ENCODE measurements at places on chromosomes 4 and X.

DNA sequence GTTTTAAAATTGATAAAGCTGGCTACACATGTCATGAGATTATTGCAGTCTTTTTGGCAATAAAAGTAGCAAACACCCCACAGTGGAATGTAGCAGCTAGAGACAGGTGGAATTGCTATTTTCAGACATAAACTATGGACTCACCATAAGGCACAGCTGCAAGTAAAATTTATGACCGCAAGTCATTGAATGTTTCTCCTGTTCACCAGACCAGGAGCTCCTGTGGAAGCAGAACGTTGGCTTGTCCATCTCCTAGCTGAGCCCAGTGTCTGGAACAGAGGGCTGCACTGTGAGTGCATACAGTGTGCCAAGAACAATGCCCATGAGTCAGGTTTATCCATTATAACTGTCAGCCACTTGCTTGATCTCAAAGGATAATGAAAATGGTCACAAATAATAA lies 538.2 kb downstream of the INPP4B start:
- DNase-seq = no peak

DNA sequence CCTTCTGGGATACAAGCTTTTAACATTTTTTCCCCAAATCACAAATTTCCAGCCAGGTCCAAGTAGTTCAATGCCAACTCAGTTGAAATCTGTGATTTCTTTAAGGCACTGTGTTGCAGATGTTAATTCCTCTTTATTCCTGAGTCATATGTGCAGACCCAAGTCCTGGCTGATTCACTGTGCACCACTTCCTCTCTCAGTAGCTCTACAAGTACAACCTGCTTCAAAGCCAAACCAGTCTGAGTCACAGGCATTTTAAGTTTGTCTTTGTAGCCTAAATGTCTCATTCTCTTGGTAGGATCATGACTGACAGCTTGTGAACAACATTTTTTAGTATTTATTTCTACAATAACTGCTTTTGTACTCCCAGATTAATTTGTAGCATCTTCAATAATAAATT lies 165.6 kb upstream of the S100G start:
- no peak for DNase-seq

GRCh38 chr4:71992571-71993312 lies 39.1 kb upstream of the NPFFR2 start:
- no peak for DNase-seq

- DNase-seq = no peak
These were observed 28.8 kb upstream of the PLCXD1 start for GRCh38 chrX:252244-252956.

- no peak for DNase-seq
These were observed 829 bp downstream of the ELOVL6 start for GRCh38 chr4:110197529-110198042.

DNA sequence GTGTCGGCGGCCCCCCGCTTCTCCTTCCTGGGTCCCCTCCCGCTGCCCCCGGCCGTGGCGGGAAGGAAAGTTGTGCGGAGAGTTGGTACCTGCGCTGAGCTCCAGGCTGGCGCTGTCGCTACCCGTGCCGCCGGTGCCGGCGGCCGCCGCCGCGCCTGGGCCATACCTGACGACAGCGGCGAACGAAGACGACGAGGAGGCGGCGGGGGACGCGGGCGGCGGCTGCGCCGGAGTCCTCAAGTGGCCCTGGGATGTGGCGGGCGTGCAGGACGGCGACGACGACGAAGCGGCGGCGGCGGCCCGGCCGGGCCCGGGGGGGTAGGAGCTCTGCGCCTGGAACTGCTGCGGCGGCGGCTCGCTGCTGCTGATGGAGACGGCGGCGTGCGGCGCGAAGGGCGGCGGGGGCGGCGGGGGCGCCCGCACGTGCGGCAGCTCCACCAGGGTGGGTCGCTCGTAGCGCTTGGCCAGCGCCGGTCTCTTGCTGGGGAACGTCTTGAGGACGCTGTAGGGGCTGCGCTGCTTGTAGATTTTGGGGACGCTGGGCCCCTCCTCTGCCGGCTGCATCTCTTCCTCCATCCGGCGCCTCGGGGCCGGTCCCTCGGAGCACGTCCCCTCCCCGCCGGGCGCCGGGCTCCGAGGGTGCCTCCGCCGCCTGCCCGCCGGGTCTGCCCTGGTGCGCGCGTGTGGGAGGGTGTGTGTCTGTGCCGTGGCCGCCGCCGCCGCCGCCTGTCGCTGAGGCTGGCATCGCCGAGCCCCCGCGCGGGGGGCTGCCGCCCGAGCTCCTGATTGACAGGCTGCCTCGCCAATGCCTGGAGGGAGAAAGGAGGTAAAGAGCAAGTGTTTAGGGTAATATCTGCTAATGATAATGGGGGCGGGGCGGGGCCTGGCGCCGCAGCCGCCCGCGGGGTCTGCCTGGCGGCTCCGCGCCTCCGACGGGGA lies 618 bp downstream of the BEND4 start:
- DNase-seq = no peak

- no peak for DNase-seq
These were observed 19.4 kb downstream of the FAM9C start for GRCh38 chrX:13024986-13025385.

DNA sequence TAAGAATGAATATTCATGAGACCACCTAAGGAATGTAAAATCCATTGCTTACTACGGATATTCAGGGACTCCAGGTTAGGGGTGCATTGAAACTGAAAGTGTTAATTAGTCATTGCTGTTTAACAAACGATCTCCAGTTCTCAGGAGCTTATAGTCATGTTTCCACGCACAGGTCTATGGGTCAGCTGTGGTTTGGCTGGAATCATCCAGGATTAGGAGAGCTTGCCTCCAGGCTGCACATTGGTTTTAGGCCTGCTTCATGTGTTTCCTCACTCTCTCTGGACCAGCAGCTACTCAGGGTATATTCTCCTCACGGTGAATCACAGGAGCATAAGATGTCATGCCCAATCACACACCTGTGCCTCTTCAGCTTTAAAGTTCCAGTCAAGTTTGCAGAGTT lies 98.9 kb downstream of the ATXN3L start:
- DNase-seq = no peak

GRCh38 chr4:81577392-81577791 lies 105.7 kb upstream of the RASGEF1B start:
- no peak for DNase-seq

GRCh38 chr4:66606215-66606614 lies 935.9 kb upstream of the EPHA5 start:
- DNase-seq = no peak

- DNase-seq = no peak
These were observed 100.0 kb downstream of the SLC2A9 start for GRCh38 chr4:9921326-9921725.

DNA sequence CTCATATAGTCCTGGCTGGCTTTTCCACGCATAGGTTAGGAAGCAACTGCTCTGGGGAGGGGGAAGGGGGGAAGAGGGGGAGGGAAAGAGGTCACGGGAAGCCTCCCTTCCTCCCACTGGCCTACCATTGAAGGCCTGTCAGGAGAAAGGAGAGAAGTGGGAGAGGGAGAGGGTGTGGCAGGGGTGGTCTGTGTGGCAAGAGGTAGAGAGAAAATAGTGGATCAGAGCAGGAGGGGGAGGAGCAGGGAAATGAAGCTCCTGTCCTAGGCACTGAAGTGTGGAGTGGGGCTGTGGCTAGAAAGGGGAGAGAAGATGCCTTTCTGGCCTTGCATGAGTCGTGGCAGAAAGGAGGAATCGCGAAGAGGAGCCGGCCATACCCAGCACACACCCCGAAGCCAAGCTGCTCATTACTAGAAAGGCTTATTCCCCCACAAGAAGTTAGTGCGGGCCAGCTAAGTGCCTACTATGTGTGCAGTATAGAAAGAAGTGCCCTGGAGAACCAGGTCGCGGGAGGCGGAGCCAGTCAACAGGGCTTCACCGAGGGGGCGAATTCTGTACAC lies 1.1 kb upstream of the TMEM164 start:
- DNase-seq = no peak

DNA sequence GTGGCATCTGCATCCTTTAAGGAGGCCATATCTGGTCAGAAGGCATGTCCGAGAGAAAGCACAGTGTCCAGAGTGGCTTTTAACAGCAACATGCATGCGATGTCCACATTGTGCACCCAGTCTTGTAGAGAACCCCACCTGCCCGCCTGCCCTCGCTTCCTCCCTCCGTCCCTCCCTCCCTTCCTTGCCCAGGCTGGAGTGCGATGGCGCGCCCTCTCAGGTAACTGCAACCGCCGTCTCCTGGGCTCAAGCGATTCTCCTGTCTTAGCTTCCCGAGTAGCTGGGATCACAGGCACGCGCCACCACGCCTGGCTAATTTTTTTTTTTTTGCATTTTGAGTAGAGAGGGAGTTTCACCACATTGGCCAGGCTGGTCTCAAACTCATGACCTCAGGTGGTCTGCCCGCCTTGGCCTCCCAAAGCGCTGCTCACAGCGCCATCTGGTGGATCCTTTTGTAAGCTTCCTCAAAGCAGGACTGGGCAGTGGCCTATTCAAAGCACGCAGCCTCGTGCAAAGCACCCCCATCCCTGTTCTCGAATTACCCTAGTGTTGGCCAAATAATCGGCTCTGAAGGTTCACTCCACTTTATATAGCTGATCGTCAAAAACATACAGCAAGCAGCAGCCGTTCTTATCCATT lies 15.0 kb downstream of the BRCC3 start:
- DNase-seq = peak; percentile 8

DNA sequence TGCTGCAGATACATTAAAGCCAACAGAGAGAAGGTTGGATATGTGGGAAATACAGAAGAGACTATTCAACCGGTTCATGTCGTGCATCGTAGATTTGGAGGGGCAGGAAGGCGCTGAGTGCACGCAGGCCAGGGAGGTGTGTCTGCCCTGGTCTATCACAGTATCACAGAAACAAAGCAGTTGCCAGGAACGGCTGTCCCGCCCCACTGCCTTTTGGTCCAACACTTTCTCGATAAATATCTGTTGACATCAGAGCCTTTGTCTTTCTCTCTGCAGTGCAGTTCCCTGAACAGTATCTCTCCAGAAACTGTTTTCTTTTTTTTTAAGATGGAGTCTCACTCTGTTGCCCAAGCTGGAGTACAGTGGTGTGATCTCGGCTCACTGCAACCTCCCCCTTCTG lies 151.1 kb upstream of the BCOR start:
- DNase-seq = no peak

DNA sequence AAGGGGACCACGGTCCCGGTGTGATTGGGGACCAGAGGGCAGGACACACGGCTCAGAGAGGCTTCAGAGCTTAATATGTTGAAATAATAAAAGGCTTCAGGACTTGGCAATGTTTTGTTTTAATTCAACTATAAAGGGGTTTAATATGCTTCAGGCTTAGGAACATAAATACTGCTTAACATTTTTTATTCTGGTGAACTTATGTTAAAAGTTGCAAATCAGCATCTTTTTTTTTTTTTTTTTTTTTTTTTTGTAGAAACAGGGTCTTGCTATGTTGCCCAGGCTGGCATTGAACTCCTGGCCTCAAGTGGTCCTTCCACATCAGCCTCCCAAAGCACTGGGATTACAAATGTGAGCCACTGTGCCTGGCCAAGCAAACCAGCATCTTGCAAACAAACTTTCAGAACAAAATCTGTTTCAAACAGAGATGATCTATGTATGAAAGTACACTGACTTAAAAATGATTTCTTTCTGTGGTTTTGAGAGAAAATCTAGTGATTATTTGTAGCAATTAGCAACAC lies 37.7 kb downstream of the RHOH start:
- DNase-seq = no peak

- DNase-seq = peak; percentile 55
These were observed 19.9 kb downstream of the DGAT2L6 start for GRCh38 chrX:70196961-70197720.

GRCh38 chr4:173192375-173193162 lies 24.0 kb downstream of the GALNT7 start:
- DNase-seq = no peak

- no peak for DNase-seq
These were observed 623.4 kb downstream of the SPRY1 start for GRCh38 chr4:124019749-124020549.

DNA sequence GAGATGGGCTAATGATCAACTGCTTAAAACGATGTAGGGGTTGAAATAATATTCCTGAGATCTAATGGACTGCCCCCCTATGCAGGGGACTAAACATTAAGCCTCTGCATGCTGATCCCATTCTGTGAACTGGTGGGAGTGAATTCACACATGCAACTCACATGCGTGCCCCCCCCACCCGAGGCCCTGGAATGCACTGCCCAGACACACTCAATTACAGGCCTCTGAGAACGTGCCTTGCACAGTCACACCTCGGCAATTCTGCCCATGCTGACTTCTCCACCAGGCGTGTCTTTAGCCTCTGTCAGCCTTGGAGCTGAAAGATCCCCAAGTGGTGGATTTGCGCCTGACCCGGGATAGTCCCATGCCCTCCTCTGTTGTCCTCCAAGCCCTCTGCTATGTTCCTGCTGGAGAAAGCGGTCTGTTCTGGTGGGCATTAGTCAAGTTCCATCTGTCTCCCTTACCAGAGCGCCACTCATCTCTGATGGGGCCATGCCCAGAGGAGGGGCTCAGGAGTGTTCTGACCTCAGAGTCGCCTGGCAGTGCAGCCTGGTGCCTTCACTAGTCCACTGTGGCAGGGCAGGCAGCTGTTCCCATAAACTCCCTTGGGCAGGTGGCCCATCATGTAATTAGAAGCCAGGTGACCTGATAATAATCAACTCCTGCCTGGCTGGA lies 86.5 kb downstream of the DRD5 start:
- DNase-seq = no peak

DNA sequence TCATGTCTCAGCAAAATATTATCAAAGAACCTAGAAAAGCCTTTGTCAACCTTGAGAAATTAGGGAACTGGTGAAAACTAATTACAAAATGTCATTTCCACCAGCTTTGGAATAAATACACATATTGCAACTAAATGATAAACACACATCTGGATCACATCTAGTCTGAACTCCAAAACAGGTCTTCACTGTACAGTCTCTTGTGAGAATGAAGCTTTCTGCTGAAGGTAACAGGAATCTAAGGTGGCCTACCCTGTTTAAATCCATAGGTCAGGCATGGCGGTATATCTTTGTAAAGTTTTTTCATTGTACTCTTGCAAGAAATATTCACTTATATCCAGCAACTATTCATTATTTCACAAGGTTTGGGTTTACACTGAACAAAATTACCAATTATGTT lies 1.7 kb downstream of the SH3D19 start:
- no peak for DNase-seq

DNA sequence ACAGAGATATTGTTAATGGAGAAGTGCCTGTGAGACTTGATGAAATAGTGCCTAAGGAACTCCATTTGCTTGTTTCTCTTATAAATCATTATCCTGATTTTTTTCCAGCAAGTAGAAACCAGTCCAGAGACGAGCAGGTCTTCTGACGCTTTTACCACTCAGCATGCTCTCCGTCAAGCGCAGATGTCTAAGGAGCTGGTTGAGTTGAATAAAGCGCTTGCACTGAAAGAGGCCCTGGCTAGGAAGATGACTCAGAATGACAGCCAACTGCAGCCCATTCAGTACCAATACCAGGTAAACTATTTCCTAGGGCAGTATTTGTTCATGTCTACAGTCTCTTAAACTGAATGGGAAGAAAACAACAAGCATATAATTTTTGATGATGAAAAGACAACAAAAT lies 63.6 kb downstream of the KIF4A start:
- no peak for DNase-seq

- DNase-seq = no peak
These were observed 17.1 kb upstream of the BEX4 start for GRCh38 chrX:103197721-103198306.

GRCh38 chr4:71247706-71248105 lies 91.1 kb upstream of the SLC4A4 start:
- DNase-seq = no peak

GRCh38 chr4:72031868-72032608 lies at the start of gene NPFFR2:
NPFFR2 (plus strand) TSS chr4:72032000; CDS start chr4:72128592, 96,592 bp downstream.
- DNase-seq = no peak

GRCh38 chrX:22950269-22951266 lies 49.2 kb upstream of the DDX53 start:
- no peak for DNase-seq
